Stimulated activated CD4-positive, alpha-beta T cell treated with anti-CD3 and anti-CD28 coated beads, Interleukin-4, amount 100 ng/mL, for 1 hour (primary cell): ENCODE measurements at places on chromosomes 3 and 15.
A peak's percentile ranks its signal among the peaks of the same experiment; 100 is the strongest.

DNA sequence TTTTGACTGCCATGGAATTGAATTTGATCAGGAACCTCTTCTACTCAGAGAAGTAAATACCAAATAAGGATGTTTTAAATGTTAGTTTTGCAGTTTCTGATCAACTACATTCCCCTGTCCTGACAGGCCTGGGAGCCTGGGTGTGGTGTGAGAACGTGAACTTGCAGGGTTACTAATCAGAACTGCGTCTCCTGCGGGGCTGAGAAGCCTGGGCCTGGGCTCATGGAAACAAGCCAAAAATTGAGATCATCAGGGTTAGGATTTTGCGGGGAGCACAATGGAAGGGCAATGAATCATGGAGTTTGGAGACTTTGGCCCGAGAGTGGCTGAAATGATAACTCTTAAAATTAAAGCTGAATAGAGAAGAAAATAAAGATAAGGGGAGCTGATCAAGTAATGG, 47.8 kb upstream of the C3orf70 start:
- no peak for DNase-seq

DNA sequence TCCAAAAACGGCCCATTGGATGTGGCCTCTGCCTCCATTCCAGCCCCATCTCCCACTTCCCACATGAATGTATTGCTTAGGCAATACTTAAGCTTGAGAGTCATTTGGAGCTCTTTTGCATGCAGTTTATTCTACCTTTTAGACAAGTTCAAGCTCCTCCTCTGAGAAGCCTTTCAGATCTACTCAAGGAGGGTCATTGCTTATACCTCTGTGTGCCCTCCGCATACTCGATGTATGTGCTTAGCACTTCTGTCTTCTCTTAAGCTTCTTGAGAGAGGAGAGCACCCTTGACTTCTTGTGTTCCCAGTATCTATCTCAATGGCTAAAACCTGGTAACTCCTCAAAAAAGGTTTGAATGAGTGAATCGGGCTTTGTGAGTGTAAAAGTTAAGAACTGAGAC, 6.6 kb upstream of the UBE3A start:
- DNase-seq = no peak

DNA sequence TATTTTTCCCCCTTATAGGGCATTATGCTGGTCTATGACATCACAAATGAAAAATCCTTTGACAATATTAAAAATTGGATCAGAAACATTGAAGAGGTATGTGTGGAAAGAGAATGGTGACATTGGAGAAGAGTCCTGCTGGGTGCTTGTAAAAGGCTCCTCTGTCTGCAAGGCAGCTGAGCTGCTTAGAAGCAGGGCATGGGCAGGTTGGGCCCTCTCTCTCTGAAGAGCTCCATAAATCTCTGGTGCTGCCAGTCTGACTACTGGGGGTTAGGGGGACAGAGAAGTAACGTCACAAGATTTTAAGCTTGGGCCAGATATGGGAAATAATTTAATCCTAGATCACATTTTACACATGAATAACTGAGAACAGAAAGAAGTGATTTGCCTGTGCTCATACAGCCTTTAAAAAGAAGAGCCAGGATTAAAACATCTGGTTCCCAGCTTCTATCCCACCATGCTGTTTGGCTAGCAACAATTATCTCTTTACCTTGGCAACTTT, 21.9 kb upstream of the APH1B start:
- no peak for DNase-seq

- DNase-seq = no peak
Observed at GRCh38 chr3:99934975-99935797, 117.5 kb downstream of the CMSS1 start.

DNA sequence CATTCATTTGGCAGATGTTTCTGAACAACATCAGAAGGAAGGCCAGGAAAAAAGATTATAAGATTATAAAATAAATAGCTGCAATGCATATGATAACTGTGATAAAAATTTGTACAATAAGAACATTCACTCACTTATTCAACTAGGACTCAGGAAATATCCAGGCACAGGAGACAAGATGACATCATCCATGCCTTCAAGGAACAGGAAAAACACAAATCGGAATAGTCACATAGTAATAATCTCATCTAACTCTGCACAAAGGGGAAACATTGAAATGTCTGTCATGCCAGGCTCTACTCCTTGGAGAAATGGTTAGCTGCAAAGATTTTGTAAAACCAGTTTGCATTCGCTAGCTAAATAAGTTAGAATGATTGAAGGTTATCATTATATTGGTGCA, 233.5 kb upstream of the AGTR1 start:
- DNase-seq = no peak

DNA sequence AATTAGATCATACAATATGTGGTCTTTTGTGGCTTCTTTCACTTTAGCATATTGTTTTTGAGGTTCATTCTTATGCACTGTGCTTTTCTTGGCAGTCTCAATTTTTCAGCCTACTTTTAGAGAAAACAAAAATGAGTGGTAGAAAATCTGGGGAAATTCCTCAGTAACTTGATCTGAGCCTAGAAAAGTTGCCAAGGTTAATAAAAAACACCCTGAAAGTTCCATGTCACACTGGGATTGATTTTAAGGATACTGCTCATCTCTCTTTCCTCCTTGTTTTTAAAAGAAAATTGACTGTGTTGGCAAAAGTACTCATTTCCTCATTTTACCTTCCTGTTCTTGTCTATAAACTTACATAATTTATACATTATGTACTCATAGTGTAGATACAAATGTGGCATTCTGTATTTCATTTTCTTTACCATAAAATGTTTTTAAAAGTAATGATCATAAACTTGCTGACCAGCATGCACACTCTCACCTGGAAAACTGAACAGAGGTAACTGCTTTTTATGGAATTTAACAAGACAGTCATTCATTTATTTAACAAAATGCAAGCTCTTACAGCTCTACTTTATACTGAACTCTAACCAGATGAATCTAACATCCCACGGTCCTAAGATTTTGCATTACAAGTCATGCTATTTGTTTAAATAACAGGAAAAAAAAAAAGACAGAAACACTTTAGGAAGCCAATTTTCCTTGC, 28.6 kb upstream of the SH3BP5 start:
- no peak for DNase-seq

DNA sequence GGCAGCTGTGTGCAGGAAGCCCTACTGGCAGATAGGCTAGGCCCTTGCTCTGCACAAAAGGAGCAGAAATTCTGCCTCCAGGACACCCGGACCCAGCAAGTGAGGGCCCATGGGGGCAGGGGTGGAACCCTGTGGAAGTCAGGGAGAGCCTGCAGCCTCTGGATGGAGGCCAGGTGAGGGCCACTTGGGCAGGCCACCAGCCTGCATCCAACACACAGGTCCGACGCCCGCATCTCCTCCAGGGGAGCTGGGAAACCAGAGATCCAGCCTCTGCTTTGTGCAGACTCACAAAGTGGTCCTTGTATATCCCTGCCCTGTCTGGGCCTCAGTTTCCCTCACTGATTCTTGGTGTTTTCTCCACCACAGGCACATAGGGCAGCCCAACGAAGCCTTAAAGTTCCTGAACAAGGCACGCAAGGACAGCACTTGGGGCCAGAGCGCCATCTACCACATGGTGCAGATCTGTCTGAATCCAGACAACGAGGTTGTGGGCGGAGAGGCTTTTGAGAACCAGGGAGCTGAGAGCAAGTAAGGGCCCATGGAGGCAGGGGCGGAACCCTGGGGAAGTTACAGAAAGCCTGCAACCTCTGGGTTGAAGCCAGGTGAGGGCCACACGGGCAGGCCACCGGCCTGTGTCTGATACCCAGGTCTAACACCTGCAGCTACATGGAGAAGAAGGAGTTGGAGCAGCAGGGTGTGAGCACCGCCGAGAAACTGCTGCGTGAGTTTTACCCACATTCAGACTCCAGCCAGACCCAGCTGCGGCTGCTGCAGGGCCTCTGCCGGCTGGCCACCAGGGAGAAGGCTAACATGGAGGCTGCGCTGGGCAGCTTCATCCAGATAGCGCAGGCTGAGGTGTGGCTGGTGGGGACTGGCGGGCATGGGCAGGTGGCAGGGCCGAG, 16.6 kb downstream of the CSRNP1 start:
- DNase-seq = no peak

- no peak for DNase-seq
Observed at GRCh38 chr3:16063603-16064002, 110.9 kb upstream of the GALNT15 start.

GRCh38 chr3:147977001-147977400, 567.8 kb downstream of the ZIC1 start:
- no peak for DNase-seq

- DNase-seq = no peak
Observed at GRCh38 chr15:78617076-78617475, 3.7 kb downstream of the CHRNA3 start.

DNA sequence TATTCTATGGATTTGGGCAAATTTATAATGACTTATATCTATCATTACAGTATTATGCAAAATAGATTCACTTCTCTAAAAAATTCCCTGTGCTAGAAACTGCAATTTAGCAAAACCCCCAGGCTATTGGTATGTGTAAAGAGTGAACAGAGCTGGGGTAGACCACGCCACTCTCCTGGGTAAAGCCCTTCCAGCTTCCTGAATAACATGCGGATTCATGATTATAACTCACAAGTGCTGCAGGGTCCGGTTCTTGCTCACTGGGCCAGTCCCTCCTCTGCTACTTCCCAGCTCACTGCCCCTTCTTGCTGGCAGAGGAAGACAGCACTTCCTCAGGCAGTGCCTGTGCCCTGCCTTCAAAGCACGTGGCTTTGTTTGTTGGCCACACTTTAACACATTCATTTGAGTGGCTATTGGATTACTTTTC, 4.1 kb downstream of the CD80 start:
- no peak for DNase-seq

DNA sequence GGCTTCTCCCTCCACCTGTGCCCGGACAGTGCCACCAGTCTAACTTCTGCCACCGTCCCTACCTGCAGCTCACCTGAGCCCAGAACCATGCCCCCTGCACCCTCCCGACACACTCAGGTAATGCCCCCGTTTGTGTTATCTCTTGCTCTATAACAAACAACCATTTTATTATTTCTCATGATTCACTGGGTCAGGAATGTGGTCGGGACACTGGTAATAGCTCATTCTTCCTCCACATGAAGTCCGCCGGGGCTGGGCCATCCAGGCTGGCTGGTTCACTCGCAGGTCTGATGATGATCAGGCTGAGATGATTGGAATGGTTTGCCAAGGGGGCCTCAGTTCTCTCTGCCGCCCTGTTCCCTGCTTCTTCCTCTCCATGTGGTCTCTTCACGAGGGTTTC, 20.3 kb upstream of the NR2E3 start:
- no peak for DNase-seq

GRCh38 chr3:171790574-171790897, 19.7 kb downstream of the PLD1 start:
- DNase-seq = no peak

- DNase-seq = no peak
Observed at GRCh38 chr3:102102394-102102793, 253.1 kb downstream of the NFKBIZ start.

DNA sequence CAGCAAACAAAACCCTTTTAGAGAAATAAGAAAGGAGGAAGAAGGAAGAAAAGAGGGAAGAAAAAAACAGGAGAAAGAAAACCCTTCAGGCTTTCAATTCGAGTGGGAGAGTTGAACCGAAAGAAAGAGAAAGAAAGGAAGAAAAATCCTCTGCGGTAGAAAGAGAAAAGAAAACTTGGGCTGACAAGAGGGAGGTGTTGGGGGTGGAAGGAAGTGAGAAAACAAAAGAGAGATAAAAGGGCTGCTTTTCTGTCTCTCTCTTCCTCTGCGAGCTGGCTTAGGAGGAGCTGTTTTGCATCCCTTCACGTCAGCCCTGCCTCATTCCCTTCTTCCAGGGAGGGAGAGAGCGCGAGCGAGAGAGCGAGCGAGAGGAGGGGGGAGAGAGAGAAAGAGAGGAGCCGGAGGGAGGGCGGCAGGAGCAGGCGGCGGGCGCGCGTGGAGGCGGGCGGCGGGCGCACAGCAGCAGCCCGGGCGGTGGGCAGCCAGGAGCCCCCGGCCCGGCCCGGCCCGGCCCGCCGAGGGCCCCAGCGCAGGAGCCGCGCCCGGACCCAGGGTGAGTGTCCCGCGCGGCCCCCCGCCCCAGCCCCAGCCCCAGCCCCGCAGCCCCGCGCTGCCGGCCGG, at the start of gene ZNF710:
Gene ZNF710 (plus strand): TSS at position 263 of the 621 bp plus-strand sequence. CDS start 65,814 bp downstream, outside the sequence.
- DNase-seq = peak; percentile 21

DNA sequence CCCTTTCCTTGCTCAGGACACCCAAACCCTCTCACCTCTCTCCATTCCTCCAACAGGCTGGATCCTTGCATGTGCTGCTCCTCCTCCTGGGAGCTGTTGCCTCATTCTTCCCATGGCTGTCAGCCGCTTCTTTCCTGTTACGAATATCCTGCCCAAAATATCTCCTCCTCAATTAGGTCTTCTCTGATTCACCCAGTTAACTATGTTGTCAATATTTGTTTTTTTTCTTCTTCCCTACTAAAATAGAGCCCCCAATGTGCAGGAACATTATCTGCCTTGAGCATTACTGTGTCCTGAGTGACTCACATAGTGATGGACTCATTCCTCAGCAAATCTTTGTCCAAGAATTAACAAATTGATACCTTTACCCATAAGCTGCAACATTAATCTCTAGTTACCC, 357.2 kb downstream of the CLSTN2 start:
- no peak for DNase-seq

DNA sequence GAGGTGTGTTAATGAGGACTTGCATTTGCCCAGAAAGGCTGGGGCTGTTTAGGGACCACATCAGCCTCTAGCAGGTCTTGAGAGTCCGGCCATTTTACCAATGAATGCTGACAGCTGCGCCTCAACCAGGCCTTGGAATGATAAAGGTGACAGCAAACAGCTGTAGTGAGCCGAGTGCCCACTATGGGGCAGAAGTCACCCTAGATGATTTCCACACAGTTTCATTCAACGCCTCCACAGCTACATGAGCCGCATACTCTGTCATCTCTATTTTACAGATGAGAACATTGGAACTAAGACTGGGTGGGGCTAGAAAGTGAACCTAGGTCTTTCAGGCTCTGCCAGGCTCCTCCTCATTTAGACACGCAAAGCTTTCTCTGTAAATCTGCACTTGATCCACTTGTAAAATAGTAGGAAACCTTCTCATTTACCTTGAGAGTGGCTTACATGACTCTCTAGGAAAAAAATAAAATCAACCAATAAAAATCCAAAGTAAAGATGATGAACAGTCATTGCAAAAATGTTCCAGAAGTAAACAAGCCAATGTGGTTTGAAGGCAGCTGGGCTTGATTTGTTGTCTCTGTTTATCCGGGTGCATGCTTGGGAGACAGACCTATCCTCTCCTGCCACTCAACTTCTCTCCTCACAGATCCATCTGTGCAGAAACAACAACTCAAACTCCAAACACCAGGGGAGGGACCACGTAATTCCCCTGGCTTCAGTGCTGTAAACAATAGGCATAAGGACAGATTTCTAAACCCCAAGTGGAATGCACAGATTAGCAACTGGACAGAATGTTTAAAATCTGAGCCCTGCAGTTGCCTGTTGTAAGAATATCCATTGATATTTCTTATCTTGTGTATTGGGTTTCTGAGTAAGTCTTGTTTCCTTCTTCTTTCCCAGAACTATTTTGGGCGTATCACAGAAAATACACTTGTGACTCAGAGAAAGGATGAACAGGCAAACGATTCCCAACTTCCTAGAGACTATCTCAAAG, 31.5 kb upstream of the LDHAL6B start:
- peak; percentile 35 for DNase-seq
